ENCODE measurements at places on chromosomes 11 and 22. TPM values are rescaled to one million over a fixed set of nuclear protein-coding genes. Genes with fewer than 3 reads are reported as not detected.

The XKR3 gene
- not detected for polyA plus RNA-seq

The ELMOD1 gene
- polyA plus RNA-seq: 5.8 TPM

The MB gene
- 2.7 TPM for polyA plus RNA-seq

The OR56A1 gene
- polyA plus RNA-seq: not detected

The OR4C45 gene
- polyA plus RNA-seq: not detected

The FGF19 gene
- polyA plus RNA-seq: not detected

The OR8G5 gene
- not detected for polyA plus RNA-seq

The SLC22A12 gene
- polyA plus RNA-seq: not detected

The SYNGR1 gene
- polyA plus RNA-seq: 55.1 TPM

The SNU13 gene
- polyA plus RNA-seq: 345 TPM

The TMEM191C gene
- 0.54 TPM for polyA plus RNA-seq

The OLFML1 gene
- polyA plus RNA-seq: 2.3 TPM

The CARS1 gene
- polyA plus RNA-seq: 63.5 TPM

The MUC5AC gene
- not detected for polyA plus RNA-seq

The TMPRSS5 gene
- polyA plus RNA-seq: 2.4 TPM

The MOGAT2 gene
- polyA plus RNA-seq: not detected

The CRYBA4 gene
- not detected for polyA plus RNA-seq

The RRM1 gene
- polyA plus RNA-seq: 77.2 TPM

The TUT1 gene
- 28.4 TPM for polyA plus RNA-seq

The UPK3A gene
- 13.6 TPM for polyA plus RNA-seq

The MMP13 gene
- not detected for polyA plus RNA-seq

The SNX19 gene
- 62.4 TPM for polyA plus RNA-seq

The GAS2 gene
- 0.80 TPM for polyA plus RNA-seq

The OR52H1 gene
- polyA plus RNA-seq: not detected

The CD3E gene
- polyA plus RNA-seq: 1.7 TPM

The MS4A3 gene
- not detected for polyA plus RNA-seq

The NDUFS8 gene
- polyA plus RNA-seq: 339 TPM

The PAAF1 gene
- 56.6 TPM for polyA plus RNA-seq

Data from brain (organoid and tissue), 16 donors.